ENCODE measurements at places on chromosomes 6 and 20.

- DNase-seq: peak; percentile 8
Observed at GRCh38 chr6:142975365-142975764, 30.4 kb upstream of the HIVEP2 start.

GRCh38 chr20:20463933-20464374, 96.0 kb downstream of the INSM1 start:
- peak; percentile 90 for DNase-seq

- DNase-seq: no peak
Observed at GRCh38 chr6:56730663-56731529, 88.2 kb upstream of the DST start.

DNA sequence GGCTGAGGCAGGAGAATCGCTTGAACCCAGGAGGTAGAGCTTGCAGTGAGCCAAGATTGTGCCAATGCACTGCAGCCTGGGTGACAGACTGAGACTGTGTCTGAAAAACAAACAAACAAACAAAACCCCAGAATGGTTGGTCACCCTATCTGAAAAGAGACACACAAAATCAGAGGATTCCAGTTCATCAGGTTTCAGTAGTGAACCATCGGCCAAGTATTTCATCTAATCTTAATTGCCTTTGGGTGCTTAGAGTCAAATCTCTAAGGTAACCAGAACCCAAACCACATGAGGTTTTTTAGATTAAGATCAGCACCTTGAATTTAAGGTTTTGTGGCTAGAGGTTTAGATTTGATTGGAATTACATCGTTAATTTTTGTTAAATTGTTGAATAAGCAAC, 8.3 kb upstream of the ZBTB2 start:
- DNase-seq: peak; percentile 23

DNA sequence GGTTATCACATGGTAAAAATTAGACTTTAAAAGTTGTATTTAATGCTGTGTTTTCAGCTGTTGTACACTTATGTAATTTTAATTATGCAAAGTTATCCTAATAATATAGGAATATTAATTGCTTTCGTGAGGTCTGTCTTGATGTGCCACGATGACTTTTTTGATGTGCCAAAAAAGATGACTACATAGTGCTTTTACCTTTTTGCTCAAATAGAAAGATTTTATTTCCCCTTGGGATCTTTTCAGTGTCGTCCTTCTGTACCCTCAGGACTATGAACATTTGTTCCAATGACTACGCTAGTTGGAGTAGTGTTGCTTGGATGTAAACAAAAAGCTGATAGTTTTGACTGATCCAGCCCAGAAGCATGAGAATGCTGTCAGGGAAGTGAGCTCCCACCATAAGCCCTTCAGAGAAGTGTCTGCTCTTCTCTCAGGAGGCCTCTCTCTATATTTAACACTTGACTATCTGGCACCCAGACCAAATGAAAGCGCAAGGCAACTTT, 1.2 kb upstream of the CD164 start:
- DNase-seq: peak; percentile 18

DNA sequence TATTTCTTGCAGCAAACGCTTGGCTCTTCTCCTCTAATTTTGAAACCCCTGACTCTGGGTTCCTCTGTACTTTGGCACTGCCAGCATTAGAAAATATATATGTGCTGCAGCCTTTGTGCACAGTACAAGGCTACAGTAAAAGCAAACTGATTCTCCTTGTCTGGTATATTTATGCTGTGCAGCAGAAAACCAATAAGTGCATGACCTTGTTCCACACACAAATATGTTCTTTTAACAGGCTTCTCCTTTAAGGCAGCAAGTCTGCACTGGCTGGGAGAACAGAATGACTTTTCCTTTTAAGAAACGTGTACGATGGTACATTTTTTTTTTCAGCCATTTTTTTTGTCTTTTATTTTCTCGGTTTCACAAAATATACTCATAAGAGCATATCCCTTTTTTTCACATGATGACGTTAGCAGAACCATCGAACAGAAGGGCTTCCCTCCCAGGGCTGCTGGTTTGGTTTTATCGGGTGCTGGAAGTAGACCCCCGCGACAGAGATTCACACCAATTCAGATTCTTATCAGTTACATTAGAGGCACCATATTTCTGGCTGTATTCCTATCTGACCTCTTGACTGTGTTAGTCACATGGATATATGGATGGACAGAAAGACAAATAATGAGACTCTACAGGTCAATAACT, 129.9 kb upstream of the ARID1B start:
- no peak for DNase-seq

GRCh38 chr6:166853371-166854325, 102.7 kb downstream of the RNASET2 start:
- DNase-seq: peak; percentile 39

GRCh38 chr20:45538209-45538799, 978 bp downstream of the WFDC6 start:
- peak; percentile 60 for DNase-seq

- no peak for DNase-seq
Observed at GRCh38 chr20:3313683-3314065, 74.7 kb upstream of the SLC4A11 start.

DNA sequence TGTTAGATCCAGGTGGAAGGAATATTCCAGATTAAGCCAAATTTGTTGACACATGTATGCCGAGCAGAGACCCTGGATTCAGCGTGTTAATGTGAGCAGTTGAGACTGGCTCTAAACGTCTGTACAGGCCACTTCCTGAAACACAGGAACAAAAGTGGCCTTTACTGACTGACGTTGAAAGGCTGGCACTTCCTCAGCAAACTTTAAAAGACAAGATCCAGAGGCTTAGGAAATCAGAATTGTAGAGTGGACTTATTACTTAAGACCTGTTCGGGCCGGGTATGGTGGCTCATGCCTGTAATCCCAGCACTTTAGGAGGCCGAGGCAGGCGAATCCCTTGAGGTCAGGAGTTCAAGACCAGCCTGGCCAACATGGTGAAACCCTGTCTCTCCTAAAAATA, 125.7 kb upstream of the ARID1B start:
- no peak for DNase-seq
